ENCODE measurements at places on chromosomes 7 and 10.

- no peak for DNase-seq
Observed at GRCh38 chr10:96720422-96721206, at the start of gene PIK3AP1. Gene PIK3AP1, minus strand, starts transcription at chr10:96720514. Its CDS starts 120 bp downstream, at chr10:96720394.

DNA sequence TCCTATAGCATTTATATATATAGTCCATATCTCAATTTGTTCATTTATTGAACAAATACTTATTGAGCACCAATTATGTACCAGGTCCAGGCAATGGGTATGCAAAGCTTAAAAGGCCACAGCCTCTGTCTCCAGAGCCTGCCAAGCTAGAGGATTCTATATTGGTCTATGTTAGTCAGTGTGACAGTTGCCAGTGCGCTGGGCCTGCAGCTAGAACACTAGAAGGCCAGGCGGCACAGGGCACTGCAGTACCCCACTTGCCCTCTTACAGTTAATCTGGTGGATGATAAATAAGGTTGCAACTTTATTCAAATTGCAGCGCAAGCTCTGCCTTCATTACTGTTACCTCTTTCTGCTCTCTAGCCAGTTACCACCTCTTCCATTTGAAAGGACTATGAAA lies 68.8 kb downstream of the PPP1R3C start:
- DNase-seq, result no peak

DNA sequence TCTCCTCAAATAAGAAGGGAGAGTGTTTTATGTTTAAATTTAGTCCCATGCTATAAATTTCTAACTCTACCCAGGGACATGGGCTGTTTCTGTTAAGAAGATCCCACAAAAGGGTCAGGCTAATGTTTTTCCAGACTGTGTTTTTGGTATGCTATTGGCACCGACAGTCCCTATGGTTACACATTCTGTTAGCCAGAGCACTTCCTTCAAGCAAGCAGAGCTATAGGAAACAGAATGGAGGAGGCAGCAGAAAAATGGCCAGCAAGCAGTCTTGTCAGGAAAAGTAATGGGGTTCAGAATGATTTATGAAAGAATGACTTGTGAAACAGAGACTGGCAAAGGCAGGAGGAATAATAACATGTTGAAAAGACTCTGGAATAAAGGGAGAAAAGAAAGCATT lies 44.8 kb upstream of the PHYHIPL start:
- DNase-seq, result no peak

DNA sequence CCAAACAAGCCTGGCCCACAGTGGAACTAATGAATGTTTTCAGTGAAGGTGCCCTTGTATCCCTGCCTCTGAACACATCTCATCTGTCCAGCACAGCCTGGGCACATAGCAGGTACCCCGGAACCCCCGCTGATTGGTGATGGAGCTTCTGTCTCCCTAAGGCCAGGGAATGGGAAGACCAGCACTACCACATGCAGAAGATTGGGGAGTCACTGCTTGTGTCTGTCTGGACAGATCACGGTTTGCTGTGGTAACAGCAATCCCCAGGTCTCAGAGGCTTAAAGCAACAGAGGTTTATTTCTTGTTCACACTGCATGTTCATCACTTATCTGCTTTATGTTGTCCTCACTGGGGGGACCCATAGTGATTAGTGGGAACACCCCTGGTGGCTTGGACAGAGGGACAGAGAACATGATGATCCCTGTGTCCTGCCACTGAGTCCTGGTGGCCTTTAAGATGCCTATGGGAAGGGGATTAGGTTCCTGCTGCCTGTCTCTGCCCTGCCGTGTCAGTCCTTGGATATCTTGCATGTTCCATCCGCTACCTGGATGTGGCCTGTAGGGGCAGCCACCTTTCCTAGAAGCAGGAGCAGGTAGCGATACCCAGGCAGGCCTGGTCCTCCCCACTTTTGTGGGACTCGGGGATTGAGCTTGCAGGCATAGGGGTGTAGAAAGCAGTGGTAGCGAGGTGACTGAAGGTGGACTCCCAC lies 3.6 kb downstream of the TSPAN14 start:
- DNase-seq, result no peak

- peak; percentile 48 for DNase-seq
Observed at GRCh38 chr10:102644646-102645387, 538 bp downstream of the TRIM8 start.

DNA sequence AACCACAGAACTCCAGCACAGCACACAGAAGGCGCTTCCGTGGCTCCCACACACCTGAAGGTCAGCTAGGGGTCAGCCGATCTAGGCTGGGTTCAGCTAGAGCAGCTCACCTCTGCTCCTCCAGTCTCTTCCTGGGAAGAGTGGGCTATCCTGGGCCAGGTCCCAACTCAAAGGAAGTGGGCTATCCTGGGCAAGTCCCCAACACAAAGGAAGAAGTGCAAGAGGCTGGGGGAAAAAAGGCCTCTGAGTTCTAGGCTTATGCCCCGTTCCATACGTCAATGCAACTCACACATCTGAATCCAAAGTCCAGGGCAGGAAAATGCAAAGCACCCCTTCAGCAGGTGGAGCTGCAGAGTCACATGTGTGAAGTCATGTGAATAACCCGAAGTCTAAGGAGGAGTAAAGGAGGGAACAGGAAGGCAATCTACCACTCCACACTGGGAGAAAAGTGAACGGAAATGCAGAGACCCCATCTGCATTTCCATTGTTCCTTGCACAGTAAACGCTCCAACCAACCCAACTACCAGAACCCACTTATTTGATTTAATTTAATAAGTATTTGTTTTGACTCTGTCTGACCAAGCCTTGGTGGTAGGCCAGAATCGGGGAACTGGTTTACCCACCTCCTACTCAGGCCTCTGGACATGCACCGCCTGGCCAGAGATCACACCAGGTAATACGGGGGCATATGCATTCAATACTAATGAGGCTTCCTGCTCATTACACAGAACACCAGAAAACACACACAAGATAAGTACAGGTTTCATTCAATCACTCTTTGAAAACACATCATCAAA lies 95.5 kb upstream of the RNF32 start:
- DNase-seq, result no peak

DNA sequence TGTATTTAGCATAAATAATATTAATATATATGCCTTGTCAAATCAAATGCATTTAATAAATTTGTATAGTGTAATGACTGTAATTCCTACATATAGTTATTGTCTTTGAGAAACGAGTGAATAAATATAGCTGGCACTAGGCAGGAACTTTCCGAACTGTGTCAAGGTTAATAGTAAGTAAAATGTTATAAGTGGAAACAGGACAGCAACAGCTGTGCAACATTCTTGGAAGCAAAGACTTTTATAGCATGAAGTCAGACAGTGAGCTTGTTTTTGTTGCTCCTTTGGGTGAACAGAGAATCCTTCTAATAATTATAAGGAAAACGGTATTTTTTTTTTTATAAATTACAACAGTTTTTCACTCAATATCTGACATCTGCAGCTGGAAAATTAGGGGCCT lies 14.0 kb upstream of the EXOC6 start:
- DNase-seq, result no peak

- no peak for DNase-seq
Observed at GRCh38 chr7:98423043-98423442, 22.2 kb upstream of the BAIAP2L1 start.

DNA sequence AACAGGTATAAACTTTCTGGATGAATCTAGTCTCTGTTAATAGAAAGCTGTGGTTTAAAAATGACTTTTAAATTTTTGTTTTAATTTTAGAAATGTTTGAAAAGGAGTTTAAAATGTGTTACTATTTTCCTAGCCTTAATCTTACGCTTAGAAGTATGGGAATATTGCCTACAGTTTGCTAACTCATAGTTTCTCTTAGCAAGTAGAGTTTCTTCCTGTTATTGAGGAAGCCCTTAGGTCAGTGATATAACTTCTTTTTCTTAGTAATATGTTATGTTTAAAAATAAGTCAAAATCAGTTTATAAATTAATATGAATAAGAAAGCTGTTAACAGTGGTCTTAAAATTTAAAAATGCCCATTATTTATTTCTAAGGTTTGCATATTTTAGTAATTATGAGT lies 3.1 kb downstream of the STARD3NL start:
- DNase-seq, result no peak

GRCh38 chr10:10490581-10490980 lies 527.1 kb upstream of the CELF2 start:
- DNase-seq, result no peak

DNA sequence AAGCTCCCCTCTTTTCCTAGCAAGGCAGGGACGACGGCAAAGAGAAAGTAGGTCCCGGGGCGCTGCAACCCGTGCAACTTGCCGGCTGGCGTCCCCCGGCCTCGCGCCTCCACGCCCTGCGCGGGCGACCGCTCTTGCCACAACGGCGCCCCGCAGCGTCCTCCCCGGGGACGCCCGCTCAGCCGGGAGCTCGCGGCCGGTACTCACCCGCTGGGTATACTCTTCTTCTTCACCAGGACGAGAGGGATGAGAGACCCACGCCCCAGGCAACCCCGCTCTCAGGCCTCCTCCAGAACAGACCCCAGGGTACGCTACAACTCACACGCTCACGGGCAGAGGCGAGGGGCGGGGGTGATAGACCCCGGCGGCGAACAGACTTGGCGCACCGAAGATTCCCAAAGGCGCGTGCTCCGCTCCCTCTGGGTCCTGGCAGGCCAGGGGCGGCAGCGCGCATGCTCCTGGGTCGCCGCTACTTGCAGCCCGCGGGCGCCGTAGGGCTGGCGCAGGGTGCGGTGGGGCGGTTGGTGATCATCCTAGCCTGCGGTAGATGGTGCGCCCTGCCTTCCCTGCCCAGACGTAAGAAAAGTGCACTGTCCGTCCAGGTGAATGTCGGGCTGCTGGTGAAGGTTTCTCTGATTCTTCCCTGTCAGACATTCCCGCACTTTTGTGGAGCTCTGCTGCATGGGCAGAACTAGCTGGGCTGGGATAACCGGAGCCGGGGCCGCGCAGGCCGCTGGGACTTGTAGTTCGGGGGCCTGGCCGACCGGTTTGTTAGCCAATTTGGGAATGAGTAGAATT lies at the start of gene CC2D2B:
TSS of gene CC2D2B (plus strand) at position 520 of the 798 bp plus-strand sequence. CDS start 3,349 bp downstream, outside the sequence.
- DNase-seq, result peak; percentile 64

GRCh38 chr10:5274795-5275194 lies 78.2 kb downstream of the AKR1C4 start:
- no peak for DNase-seq

DNA sequence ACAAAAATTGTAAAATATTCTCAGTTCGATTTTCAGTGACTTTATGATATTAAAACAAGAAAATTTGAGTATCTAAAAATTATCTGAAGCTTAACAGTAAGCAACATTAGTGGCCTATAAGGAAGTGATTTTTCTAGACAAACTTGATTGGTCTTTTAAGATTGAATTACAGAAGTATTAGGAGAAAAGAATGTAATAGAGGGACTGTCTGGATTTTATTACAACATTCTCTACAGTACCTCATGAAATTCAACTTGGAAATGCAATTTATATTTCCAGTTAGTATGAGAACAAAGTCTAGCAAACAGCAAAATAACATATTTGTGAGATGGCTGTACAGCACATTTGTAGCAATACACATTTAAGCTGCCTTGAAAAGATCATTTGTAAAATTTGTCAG lies 18.8 kb downstream of the REEP3 start:
- DNase-seq, result no peak

DNA sequence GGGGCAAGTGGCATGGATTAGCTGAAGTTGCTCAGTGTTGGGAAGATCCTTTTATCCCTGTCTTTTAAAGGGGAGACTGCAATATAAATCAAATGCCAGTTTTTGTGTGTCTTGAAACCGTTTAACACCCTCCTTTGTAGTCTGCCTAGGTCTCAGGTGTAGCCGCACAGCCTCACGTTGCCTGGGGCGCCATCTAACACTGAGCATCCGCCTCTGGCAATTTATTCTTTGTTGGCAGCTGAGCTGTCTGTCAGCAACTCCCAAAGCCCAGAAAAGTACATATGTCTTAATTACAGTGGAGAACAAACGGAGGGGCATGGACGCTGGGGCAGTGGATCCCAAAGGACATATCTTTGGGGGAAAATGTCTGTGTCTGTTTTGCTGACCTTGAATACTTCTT lies 254.7 kb downstream of the STK31 start:
- DNase-seq, result no peak

GRCh38 chr10:24552346-24553016 lies 171.2 kb downstream of the ARHGAP21 start:
- no peak for DNase-seq

DNA sequence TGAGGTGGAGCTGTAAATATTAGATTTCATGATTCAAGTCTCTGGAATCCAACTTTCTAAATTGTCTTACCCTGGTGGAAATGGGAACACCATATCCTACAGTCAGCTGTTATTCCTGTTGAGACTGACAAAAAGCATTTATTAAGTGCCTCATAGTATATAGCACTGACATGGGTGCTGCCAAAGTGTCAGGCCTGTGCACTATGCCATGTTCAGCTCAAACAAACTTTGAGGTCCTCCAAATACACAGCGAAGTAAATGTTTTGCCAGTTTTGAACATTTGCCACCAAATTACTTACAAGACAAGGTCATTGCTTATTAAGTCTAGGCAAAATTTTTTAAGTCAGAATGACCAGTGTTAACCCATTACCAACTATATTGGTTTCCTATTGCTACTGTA lies 162.9 kb upstream of the SLC25A13 start:
- DNase-seq, result no peak

DNA sequence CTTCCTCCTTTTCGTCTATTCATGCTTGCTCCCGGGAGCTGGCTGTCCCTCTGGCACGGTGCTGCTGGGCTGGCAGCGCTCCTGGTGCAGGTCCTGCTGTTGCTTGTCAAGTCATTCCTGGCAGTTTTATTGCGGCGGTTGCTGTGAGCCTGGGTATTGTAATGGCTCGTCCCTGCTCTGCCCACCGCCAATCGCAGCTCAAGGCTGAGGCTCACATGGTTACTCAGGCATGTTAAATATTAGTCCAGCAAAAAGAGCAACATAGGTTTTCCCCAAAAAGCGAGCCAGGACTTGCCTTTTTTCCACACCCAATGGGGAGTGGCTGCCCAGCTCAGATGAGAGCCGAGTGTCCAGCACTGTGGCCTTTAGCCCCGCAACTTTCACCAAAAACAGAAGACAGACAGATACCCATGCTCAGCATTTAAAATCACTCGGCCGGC lies 492.9 kb upstream of the FOXK1 start:
- DNase-seq, result no peak

- no peak for DNase-seq
Observed at GRCh38 chr7:96205665-96206064, 116.2 kb downstream of the SLC25A13 start.

DNA sequence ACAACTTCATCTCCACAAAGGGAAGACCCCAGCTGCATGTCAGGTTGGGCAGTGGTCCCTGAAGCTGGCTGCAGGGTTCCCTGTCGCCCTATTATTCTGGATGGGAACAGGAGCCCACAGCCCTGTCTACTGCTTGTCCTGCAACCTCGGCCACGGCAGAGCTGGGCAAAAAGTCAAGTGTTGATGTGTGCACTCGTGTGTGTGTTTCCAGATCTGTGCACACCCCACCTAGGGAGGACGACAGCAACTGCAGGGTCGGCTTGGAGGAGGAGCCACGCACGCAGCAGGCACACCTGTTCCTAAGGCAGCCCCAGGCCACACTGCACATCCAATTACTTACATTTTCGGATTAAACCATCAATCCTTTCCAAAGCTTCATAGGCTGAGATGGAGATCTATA lies 23.6 kb downstream of the PITRM1 start:
- no peak for DNase-seq
